Activated T-cell treated with anti-CD3 and anti-CD28 coated beads, Interleukin-2, amount 50 U/mL, for 1 hour (primary cell): ENCODE measurements at places on chromosomes 6 and 20.

DNA sequence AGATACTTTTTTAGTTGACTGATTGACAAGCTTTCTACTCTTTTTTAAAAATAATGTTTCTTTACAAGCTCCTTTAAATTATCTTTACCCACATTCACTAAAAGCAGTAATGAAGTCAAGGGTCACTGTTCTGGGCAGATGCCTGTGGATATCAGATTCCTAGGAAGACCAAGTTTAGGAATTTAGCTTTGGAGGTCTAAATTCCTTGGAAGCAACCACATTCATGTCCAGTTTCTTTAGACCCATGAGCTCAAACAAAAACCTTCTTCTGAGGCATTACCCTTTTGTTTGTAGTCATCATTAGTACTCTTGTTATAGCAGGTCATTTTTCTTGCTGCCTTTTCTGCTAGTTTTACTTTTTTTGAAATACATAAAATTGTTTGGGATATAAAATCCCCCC is 462.9 kb upstream of the JAG1 start:
- DNase-seq: no peak

GRCh38 chr20:46670228-46670584 is 18.9 kb upstream of the SLC13A3 start:
- DNase-seq: no peak

- no peak for DNase-seq
Observed at GRCh38 chr6:1418471-1419191, 29.3 kb downstream of the FOXF2 start.

DNA sequence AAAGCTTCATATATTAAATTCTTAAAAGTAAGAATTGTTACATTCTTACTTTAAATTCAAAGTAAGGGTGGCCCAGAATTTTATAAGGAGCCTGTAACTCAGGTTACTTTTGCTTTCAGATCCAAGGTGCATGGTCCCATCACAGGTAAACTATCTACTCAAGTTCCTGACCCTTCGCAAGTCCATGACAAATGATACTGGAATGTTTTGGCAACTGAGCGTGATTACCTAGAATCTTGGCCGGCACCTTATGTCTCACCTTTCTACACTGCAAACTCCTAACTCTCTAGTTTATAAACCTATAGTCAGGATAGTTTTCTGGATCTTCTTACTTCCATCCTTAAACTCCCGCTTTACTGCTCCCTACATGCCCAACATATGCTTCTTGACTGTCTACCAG is 67.9 kb upstream of the HMGN3 start:
- DNase-seq: no peak

DNA sequence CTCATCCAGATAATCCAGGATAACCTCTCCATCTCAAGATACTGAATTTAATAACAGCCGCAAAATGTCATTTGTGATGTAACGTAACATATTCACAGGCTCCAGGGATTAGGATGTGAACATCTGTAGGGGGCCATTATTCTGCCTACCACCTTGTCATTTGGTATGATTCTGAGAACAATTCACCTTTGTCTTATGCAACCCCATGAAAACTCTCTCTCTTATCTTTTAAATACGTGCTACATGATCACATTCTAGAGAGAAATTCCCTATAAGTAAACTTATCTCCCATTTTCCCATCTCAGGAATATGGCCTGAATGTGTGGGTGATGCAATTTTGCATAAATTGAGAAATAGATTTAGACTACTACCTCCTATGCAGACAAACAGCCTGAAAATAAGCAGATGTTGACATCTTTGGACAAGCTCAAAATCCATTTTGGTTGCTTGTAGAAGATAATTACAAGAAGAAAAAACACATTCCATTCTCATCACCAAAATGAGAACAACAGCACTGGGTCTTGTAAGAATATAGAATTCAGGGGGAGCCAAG is 255.4 kb upstream of the STXBP5 start:
- no peak for DNase-seq

- DNase-seq: no peak
Observed at GRCh38 chr6:169921217-169921616, 169.8 kb downstream of the ERMARD start.

- DNase-seq: no peak
Observed at GRCh38 chr6:153949616-153950015, 89.4 kb upstream of the OPRM1 start.
